ENCODE measurements at places on chromosomes 4 and X.
A peak's percentile ranks its signal among the peaks of the same experiment; 100 is the strongest.

GRCh38 chr4:81860111-81860510, 388.4 kb upstream of the RASGEF1B start:
- DNase-seq = no peak

GRCh38 chr4:22030307-22030706, 81.7 kb upstream of the KCNIP4 start:
- DNase-seq = no peak

DNA sequence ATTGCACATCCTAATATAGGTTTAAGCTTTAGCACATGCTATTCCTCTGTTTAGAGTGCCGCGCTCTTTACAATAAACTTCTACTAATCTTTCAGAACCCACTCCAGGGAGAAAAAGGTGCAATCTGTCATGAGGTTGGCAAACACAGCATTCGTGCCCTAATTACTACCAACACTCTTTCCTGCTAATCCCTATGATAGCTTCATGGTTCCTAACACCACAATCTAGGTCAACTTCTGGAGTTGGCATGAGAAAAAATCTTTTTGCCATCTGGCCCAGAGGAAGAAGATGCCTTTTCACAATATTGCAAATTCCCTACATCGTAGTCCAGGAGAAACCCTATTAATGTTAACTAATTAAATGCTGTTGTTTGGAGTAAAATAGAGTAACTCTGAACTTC, 39.6 kb downstream of the TMA16 start:
- no peak for DNase-seq

GRCh38 chr4:152937336-152938236, 1.5 kb downstream of the FHDC1 start:
- DNase-seq = no peak

GRCh38 chrX:2828344-2828958, at the start of gene GYG2:
GYG2 (plus strand) TSS chrX:2828930; CDS start chrX:2830189, 1,259 bp downstream.
- no peak for DNase-seq

GRCh38 chr4:15031197-15031596, 28.9 kb downstream of the CPEB2 start:
- DNase-seq = no peak

DNA sequence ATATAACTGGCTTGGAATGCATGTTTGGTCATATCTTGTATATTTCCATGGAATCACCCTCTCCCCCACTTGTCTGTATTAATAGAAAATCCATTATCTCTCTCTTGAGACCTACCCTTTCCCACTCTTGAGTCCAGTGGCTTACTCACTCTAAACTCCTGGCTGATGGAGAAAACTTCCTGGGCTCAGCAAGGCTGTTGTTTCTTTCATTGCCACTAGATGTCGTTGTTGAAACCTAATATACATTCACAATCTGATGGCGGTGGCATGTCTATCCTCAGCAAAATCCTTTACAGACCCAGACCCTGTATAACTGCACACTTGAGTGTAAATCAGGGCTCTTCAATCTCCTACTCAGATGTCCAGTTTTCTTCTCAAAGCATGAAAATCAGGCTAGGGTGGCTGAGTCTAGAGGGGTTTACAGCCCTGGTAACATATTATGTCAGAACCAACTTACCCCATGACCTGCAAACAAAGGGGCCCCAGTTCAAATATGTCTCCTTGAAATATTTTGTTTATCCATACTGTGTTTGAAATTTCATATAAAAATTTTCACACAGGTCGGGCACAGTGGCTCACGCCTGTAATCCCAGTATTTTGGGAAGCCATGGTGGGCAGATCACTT, 70.0 kb upstream of the FAM241A start:
- peak; percentile 58 for DNase-seq

GRCh38 chr4:122674371-122674770, 53.5 kb upstream of the IL21 start:
- no peak for DNase-seq

DNA sequence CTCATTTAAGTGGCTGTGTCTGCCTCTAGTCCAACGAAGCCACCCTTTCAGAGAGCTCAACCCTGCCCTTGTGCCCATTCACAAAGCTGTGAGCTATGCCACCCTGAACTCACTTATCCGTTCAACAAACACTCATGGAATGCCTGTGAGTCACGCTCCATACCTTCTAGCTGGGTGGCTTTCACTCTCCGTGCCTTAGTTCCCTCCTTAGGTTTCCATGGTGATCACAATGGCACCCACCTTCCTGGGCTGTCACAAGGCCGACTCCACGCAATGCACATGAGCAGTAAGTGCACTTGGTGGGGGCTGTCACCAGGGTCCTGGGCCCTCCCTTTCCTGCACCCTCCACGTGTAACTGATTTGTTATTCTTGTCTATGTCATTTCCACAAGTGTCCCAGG, 37.2 kb upstream of the PPP2R2C start:
- no peak for DNase-seq

DNA sequence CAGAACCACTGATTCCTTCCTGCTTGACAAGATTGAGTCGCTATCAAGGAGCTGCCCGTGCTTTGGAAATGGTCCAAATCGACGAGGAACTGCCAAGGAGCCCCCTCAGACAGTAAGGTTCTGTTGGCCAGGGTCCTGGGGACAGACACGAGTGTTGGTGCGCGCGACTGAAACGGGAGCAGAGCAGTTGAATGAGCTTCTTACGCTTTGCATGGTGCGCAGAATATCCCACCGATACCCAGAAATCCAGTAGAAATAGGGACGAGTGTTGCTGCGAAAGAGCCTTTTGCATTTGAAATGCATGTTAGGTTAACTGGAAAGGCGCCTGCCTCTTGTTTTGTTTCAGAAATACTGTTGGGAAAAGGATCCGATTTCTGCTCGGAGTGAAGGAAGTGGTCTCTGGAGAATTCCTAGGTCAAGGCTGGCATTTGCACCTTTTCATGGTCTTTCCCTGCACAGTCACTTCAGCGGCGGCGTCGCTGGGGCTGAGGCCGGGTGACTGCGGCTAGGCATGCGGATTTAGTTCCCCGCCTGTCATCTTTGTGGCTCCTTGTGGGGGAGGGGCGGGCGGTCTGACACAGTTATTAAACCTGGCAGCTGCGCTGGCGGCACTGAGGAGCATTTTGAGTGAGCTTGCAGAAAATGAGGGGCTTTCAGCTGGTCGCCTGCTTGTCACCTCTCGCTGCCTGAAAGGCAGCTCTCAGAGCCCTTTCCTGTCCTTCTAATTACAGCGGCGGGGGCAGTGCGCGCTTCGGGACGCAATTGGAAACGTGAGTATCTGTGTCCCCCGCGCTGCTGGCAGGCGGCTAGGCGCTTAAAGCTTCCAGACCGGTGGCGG, 51.5 kb upstream of the TRIM2 start:
- DNase-seq = peak; percentile 61

All from CD4-positive, alpha-beta T cell treated with Interleukin-17A for 1 hour (primary cell).